DMS 273 treated with DMSO at 0.1 percent for 48 hours (cell line): ENCODE measurements at places on chromosomes 3 and 15.

DNA sequence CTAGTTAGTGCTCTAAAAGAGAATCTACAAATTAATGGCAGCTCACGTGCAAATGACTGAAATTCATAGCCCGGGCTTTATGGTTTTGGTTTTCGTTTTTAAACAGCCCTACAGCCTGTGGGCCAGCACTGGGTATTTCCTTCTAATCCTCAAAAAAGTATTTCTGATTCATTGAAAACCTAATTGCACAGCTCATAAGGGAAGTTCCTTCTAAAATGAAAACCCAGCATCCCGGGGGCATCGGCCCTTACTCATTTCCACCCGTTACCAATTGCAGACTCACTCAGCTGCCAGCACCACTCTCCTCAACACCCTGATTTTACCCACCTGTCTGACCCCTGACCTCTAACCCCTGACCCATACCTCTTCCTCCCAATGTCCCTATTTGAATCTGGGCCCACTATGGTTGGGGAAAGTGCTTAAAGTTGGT lies 59.5 kb upstream of the ZNF148 start:
- no peak for DNase-seq

DNA sequence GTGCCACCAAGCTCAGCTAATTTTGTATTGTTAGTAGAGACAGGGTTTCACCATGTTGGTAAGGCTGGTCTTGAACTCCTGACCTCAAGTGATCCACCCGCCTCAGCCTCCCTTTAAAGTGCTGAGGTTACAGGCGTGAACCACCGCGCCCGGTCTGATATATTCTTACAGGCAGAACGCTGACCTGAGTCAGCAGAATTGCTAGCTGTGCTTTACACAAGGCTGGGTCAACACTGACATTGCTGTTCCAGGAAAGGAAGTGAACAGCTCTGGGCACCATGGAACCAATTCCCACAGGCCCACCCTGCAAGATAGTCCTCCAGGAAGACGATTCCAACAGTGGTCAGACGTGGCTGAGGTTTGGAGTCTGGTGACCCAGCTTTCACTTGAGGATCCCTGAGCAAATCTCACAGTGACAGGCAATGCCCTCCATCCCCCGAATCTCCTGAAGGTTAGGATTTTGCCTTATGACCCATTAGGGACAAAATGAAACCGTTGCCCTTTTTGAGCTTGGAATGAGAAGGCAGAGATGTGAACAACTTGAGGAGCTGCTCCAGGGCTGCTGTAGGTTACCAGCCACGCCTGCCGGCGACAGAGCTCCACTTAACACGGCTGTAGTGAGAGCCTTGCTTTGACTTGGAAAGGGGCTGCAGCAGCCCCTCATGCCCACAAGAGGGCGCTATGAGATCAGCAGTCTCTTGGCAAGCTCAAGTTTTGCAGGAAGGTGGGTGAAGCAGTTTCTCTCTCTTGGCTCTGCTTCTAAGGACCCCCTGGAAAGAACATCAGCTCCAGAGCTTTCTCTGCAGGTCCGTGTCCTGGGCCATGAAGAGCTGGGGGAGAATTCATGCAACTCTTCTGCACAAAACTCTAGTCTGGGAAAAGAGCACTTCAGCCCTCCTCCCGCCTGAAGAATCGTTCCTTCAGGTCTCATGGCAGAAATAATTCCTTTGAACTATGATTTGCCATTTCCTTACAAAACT lies 74.1 kb downstream of the SENP2 start:
- DNase-seq: peak; percentile 72

GRCh38 chr15:60917461-60918145 lies 311.5 kb downstream of the RORA start:
- no peak for DNase-seq

- DNase-seq: no peak
These were observed 11.8 kb downstream of the GPD1L start for GRCh38 chr3:32118215-32118614.

DNA sequence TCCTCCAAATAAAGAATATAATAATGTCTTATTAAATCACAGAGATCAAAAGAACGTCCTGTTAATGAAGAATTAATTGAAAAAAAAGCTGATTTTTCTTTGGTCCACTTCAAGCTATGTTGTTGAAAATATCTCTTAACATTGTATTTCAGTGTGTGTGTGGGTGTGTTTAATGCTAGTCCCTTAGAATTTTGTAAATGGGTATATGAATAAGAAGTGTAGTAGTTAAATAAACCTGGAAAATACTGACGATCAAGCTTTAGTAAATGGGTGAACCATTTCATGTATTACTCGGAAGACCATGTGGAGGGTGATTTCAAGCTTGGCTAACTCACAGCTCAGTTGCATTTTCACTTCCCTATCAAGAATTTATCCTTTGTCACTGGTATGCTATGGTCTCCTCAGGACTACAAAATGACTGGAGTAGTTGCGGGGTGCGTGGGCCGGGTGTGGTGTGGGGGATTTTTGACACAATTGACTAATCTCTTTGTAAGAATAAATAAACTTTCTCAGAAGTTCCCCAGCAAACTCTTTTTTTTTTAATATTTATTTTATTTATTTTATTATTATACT lies 586.4 kb downstream of the GRM7 start:
- no peak for DNase-seq

- no peak for DNase-seq
These were observed 140.3 kb downstream of the TBC1D5 start for GRCh38 chr3:17602126-17602525.

- DNase-seq: no peak
These were observed 383.0 kb downstream of the NTRK3 start for GRCh38 chr15:87873516-87873915.

DNA sequence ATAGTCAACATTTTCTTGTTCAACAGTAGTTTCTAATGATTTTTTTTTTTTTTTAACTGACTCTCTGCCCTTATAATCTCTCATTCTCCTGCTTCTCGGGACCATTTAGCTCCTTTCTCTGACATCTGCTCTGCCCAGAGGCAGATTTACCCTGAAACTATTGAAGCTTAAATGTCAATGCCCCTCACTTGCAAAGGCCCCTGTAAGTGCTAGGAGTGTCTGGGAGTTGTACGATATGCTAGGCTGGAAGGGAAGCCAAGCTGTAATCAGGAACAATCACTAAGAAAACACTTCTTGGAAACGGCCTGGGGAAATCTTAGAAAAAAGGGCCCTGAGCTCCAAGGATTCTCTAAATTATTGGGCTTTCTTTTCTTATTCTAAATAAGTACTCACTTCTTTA lies 5.8 kb upstream of the PLOD2 start:
- DNase-seq: no peak

- DNase-seq: no peak
These were observed 38.8 kb downstream of the DNAJC13 start for GRCh38 chr3:132456136-132456535.

GRCh38 chr3:126983653-126984390 lies 907 bp downstream of the PLXNA1 start:
- DNase-seq: no peak

GRCh38 chr3:99269606-99270351 lies 368.3 kb upstream of the DCBLD2 start:
- no peak for DNase-seq

DNA sequence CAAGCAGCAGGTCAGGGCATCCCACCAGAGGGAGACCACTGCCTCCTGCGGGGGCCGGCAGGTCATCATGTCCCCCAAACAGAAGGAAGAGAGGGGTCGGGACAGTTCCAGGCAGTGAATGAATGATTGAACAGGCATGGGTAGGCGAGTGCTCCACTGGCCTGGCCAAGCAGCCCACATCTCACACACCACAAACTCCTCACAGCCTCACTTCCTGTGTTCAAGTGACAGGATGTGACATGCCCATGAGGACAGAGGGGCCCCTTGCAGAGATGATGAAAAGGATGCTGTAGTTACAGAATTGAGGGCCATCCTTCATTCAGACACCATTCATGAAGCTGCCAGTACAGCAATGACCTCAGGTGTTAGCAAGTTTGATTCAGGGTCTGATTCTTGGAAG lies 3.7 kb downstream of the IQSEC1 start:
- DNase-seq: no peak

DNA sequence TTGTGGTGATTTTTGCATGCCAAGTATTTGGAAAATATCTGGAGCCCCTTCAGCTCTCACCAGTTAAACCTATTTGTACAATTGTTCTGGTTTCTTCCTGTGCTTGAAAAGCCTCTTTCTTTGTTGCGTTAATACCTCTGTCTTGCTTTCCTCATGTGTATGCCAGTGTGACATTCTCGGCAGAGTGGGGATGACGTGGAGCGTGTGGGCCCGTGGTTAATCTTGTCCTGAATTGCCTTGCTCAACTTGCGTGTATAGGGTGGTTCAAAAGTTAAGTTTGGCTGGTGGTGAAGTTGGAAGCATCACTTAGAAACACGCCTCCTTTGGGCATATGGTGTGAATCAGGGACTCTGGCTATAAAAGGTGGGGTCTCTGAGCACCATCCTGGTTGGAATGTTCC lies 67.1 kb downstream of the IGF1R start:
- no peak for DNase-seq

DNA sequence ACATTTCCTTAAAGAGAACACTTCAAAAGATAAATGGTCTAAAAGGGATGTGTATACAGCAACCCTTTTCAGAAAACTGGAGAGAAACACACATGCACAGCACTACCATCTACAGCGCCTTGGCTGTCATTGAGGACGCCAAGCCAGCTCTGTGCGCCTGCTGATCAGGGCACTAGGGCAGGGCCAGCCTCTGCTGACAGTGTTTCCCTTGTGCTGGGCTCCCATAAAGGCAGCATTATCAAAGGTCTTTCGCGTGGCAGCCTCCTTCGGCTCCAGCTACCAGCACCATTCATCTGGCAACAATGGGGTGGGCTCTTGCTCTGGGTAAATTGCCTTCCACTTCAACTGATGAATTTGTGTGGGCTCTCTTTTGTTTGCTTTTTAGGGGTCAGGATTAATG lies 53.4 kb downstream of the LDHAL6B start:
- DNase-seq: no peak

GRCh38 chr3:134885877-134886621 lies 91.0 kb downstream of the EPHB1 start:
- DNase-seq: no peak

- DNase-seq: no peak
These were observed 55.1 kb upstream of the POLR2M start for GRCh38 chr15:57651445-57651844.

- no peak for DNase-seq
These were observed 1.4 kb downstream of the GJD2 start for GRCh38 chr15:34753236-34753894.

DNA sequence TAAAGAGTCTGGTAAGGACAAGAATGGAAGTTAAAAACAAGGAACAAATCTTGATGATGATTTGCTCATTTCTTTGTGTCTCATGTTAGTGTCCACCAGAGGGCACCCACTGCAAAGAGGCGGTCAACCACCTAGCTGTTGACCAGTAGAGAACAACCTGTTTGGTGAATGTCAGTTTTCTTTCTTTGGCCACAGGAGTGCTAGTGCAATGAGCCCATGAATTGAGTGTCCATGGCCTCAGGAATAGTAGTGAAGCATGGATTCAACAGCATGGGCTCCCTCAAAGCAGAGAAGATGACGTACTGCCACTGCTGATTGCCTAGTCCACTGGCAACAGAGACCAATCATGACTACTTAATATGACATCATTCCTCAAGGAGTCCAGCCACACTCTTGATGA lies 10.7 kb upstream of the CNTN6 start:
- no peak for DNase-seq

- DNase-seq: no peak
These were observed 1442.8 kb upstream of the ALCAM start for GRCh38 chr3:103923907-103924306.

DNA sequence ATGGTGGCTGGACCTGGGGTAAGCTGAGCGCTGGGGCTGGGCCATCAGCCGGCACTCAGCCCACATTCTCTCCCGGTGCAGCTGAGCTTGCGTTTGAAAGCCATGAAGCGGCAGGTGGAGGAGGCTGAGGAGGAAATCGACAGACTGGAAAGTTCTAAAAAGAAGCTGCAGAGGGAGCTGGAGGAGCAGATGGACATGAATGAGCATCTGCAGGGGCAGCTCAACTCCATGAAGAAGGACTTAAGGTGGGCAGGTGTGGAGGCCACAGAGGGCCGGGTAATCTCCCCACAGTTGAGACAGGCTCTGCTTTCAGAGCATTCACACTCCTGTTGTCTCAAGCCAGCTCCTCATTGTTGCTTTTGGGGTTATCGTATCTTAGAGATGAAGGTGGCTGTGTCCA lies 45.7 kb upstream of the MYZAP start:
- no peak for DNase-seq

DNA sequence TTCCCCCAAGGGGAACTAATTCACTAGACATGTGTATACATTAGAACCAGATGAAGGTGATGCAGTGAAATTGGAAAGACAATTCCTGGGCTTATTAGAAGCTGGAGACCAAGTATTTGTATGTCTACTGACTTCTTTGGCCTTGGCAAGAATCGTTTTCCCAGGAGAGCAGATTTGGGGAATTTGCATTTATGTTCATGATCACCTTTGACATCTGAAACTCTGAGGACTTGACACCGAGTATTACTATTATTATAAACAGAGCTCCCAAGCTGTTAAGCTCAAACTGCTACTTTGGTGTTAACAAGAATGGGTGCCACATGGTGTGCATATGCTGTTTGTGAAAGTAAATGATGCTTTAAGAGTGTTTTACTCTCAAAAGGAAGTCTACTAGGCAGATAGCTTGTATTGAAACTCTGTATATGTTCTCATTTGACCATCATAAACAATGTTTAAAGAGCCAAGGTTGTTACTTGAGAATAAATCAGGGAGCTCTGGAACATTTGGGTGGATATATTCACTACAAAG lies 519.8 kb upstream of the GOLIM4 start:
- peak; percentile 17 for DNase-seq

DNA sequence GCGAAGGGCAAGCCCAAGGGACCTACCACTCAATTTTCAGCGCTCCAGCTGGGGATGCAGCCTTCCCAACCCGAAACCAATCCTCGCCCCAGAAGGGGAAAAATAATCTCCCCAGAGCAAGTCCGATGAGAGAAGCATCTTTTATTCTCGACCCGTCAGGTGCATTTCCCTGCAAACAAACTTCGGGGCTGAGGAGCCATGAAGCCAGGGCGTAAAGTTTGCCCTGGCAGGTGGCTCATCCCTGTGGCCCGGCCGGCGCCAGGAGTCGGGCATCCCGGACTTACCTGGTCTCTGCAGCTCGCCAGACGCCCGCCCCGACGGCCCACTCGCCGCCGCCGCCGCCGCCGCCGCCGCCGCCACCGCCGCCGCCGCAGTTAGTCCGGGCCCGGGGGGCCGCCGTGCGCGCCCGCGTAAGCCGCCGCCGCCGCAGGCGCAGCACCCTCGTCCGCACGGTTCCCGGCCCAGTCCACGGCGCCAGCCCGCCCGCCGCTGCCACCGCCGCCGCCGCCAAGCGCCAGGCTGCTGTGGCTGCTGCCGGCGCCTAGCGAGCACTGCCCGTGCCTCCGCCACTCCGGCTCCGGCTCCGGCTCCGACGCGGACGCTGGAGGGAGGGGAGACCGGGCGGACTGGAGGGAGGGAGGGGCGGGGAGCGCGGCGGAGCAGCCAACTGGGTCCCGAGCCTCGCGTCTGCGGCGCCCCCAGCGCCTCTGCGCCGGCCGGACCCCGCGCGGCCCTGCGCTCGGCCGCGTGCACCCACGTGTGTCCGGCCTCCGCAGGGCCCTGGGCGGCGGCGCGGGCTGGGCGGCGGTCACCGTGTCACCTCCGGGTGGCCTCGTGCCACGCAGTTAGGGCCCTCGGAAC lies at the start of gene CNTN3:
TSS of gene CNTN3 (minus strand) at position 553 of the 861 bp plus-strand sequence. CDS start 93,547 bp downstream, outside the sequence.
- DNase-seq: no peak
